HAP-1 (cell line): ENCODE measurements at places on chromosomes 4 and X.

GRCh38 chr4:139568206-139568955 is 12.4 kb upstream of the SETD7 start:
- DNase-seq = no peak

DNA sequence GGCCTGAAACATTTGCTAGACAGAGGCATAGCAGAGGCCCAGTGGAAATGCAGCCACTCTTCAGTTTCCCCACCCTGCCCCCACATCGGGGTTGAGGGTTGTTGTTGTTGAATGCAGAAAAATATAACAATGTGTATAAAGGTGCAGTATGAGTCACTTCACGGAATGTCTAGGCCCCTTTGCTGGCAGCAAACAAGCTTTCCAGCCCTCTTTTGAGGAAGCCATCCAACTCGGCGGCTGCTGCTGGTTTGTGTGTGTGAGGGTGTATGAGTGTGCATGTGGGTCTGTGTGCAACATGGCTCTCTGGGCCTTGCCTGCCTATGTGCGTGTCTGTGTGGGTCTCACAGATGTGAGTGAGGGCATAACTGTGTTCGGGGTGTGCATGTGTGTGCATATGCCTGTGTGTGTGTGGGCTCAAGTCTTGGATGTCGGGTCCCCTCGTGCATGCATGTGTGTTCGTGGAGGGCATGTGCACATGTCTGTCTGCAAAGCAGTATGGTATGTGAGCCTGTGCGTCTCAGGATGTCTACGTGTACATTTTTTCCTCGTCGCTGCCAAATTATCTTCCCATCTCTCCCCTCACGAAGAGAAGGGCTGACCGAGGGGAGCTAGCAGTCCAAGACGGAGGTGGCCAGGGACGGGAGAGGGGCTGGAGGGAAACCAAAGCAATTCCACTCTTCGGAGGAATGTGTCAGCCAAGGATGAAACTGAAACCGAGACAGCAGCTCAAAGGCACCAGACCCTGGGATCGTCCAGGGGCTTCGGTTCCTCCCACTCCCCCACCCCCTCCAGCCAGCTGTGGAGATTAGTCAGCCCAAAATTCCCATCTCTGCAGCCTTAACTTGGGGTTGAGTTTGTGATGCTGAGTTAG is 8.4 kb upstream of the ELF4 start:
- DNase-seq = peak; percentile 33

- no peak for DNase-seq
These were observed 485.6 kb upstream of the GALNT7 start for GRCh38 chr4:172683021-172683420.

GRCh38 chr4:8394061-8394519 is 46.4 kb downstream of the ACOX3 start:
- no peak for DNase-seq

GRCh38 chrX:131671735-131672134 is 127.9 kb downstream of the OR13H1 start:
- DNase-seq = no peak

DNA sequence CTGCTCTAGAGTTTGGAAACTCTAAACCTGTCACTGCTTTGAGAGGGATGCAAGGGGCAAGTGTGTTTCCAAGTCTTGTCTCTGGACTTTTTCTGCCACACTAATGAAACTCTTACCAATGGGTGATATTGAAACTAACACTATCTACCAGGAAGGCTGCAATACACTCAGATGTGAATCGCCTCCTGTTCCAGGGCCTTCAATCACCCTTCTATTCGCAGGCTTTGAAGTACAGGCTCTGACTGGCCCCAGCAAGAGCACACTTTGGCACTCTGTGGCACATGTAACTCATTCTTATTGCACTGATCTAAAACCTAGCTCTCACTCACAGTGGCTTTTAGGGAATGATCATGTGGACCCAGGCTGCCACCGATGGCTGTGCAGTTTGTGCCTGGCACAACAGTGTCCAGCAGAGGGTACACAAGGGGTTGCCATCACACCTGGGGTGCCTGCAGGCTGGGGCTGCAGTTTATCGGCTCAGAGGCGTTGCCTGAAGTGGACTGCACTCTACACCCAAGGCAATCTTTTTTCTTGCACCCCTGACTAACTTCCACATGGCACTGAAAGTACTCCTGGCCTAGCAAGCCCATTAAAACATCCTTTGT is 210.8 kb downstream of the MGST2 start:
- no peak for DNase-seq

DNA sequence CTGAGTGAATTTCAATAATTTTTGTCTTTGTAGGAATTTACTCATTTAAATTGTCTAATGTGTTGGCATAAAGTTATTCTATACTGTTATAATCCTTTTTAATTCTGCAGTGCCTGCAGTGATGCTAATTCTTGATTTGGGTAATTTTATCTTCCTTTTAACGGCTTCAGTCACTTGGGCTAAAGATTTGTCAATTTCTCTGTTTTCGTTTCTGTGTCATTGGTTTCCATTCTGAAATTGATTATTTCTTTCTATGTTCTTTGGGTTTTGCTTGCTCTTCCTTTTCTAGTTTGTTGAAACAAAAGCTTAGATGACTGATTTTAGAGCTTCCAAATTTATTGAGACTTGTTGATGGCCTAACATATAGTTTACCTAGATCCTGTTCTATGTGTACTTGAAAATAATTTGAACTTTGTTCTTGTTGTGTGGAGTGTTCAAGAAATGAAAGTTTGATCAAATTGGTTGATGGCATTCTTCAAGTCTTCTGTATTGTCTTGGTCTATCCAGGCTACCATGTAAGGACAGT is 89.4 kb downstream of the TNIP2 start:
- no peak for DNase-seq

- no peak for DNase-seq
These were observed 167.4 kb downstream of the COL4A6 start for GRCh38 chrX:108270739-108271396.

- no peak for DNase-seq
These were observed 170.7 kb upstream of the PUDP start for GRCh38 chrX:7318661-7319060.
